ENCODE measurements at places on chromosomes 12 and 14. TPM values are rescaled to one million over a fixed set of nuclear protein-coding genes. Genes with fewer than 3 reads are reported as not detected.

The PLCZ1 gene
- total RNA-seq: not detected

The TAS2R9 gene
- not detected for total RNA-seq

The RNASE2 gene
- not detected for total RNA-seq

The SERPINA10 gene
- not detected for total RNA-seq

The TCL1B gene
- not detected for total RNA-seq

The RASSF9 gene
- total RNA-seq: 1.2 TPM

The TAS2R30 gene
- 2.0 TPM for total RNA-seq

The G2E3 gene
- 14.4 TPM for total RNA-seq

The ADAM21 gene
- 0.75 TPM for total RNA-seq

The CACNA1C gene
- total RNA-seq: 7.4 TPM

The TUBA1A gene
- 464 TPM for total RNA-seq

The PCED1B gene
- total RNA-seq: 1.2 TPM

The M6PR gene
- total RNA-seq: 588 TPM

The CIROP gene
- 0.12 TPM for total RNA-seq

The HCAR2 gene
- not detected for total RNA-seq

The DNAJC22 gene
- total RNA-seq: under 0.01 TPM

The KRT83 gene
- total RNA-seq: not detected

The MYF6 gene
- total RNA-seq: not detected

The RNF212B gene
- not detected for total RNA-seq

The CCDC177 gene
- not detected for total RNA-seq

The A2ML1 gene
- total RNA-seq: not detected

The NFE2 gene
- not detected for total RNA-seq

The ITGA5 gene
- 96.1 TPM for total RNA-seq

The ABCD2 gene
- 0.12 TPM for total RNA-seq

The KRT82 gene
- not detected for total RNA-seq

The AGAP2 gene
- 0.30 TPM for total RNA-seq

The KRT73 gene
- total RNA-seq: not detected

The KLRC4 gene
- not detected for total RNA-seq

The SERPINA12 gene
- not detected for total RNA-seq

The PPM1H gene
- 1.3 TPM for total RNA-seq

The SCNN1A gene
- total RNA-seq: 0.15 TPM

The CABP1 gene
- 0.82 TPM for total RNA-seq

The MYO1A gene
- total RNA-seq: 0.12 TPM

The TXNDC16 gene
- 6.5 TPM for total RNA-seq

The SLC25A21 gene
- total RNA-seq: not detected

The RFLNA gene
- total RNA-seq: 6.8 TPM

The ARHGAP9 gene
- 0.30 TPM for total RNA-seq

The ACRBP gene
- 0.23 TPM for total RNA-seq

The SCAF11 gene
- 63.5 TPM for total RNA-seq

The SLC6A13 gene
- total RNA-seq: 0.38 TPM

The KMT2D gene
- total RNA-seq: 19.0 TPM

The SLCO1C1 gene
- total RNA-seq: not detected

The ANKS1B gene
- total RNA-seq: 0.94 TPM

The LBHD2 gene
- total RNA-seq: not detected

The IGF1 gene
- total RNA-seq: not detected

The SDSL gene
- 21.7 TPM for total RNA-seq

The CARMIL3 gene
- total RNA-seq: 0.08 TPM

The TESPA1 gene
- not detected for total RNA-seq

Data from smooth muscle cell of the coronary artery (primary cell).